ENCODE measurements at places on chromosomes 11 and 22.

- no peak for DNase-seq
Observed at GRCh38 chr22:17684245-17684644, 45.7 kb downstream of the BCL2L13 start.

DNA sequence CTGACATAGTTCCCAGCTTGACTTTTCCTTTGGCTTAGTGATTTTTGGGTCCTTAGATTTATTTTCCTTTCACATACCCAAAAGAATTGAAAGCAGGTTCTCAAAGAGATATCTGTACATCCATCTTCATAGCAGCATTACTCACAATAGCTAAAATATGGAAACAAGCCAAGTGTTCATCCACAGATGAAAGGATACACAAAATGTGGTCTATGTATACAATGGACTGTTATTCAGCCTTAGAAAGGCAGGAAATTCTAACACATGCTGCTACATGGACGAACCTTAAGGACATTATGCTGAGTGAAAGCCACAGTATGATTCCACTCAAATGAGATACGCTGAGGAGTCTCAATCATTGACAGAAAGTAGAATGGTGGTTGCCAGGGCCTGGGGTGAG is 171.8 kb downstream of the IGLL1 start:
- no peak for DNase-seq

DNA sequence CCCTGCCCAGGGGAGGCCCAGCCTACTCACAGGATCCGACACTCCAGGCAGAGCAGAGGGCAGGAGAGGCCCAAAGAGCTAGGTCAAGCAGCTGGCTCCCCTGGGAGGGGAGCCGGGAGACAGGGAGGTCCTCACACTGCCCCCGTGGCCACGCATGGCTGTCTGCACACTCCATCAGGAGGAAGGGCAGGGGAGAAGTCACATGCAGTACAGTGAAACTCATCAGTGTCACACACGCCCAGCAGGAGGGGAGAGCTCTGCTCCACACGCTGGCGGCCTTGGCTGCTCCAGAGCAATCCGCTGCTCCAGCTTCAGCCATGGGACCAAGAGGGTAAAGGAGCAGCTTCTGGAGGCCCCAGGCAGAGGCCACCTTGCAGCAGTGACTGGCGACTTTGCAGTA is 14.3 kb downstream of the TCIRG1 start:
- peak; percentile 84 for DNase-seq

DNA sequence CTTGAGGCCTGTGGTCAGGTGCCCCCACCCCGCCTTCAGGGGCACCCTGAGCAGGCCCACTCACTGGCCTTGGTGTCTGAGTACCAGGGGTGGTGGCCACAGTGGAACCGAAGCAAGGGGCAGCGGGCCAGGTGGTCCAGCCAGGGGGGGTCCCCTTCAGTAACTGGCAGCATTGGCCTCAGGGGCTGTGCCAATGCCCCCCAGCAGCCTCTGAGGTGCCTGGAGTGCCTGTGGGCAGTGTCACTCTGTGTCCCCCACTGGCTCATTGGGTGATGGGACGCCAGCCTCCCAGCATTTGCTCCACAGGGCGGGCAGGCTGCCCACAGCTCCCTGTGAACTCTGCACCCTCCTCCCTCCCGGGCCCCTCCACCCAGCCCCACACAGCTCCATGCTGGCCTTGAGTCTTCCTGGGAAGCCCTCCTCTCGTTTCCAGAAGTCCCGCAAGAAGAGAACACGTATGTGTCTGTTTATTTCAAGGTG is 29.5 kb upstream of the CARS1 start:
- DNase-seq: peak; percentile 29

DNA sequence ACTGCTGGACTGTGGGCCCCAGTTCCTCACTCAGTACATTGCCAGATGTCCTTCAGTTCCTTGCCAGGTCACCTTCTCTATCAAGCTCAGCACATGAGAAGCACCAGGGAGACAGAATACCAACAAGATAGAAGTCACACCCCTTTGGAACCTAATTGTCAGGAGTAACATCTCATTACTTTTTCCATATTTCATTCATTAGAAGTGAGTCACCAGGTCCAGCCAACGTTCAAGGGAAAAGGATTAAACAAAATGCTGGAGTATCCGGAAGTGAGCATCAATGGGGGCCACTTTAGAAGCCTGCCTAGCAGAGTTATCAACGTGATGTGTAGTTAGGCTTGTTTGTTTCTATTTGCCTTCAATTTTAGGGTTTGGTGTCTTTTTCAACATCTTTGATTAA is 569.3 kb downstream of the MIAT start:
- peak; percentile 17 for DNase-seq

DNA sequence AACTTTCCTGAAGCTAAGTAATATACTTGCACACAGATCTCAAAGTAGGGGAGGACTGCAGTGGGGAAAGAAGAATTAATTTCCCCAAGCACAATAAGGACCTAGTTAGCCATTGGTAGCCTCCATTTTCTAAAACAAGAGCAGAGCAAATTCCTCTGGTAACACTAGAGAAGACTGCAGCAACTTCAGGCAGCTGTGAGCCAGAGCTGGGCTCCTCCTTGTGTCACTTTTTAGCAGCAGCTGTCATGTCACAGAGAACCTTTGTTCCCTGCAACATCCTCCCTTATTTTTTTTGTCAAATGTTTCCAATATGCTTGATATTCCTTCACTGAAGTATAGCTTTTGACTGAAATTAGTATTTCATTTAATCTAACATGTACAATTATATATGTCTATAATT is 54.4 kb downstream of the RRAS2 start:
- no peak for DNase-seq

DNA sequence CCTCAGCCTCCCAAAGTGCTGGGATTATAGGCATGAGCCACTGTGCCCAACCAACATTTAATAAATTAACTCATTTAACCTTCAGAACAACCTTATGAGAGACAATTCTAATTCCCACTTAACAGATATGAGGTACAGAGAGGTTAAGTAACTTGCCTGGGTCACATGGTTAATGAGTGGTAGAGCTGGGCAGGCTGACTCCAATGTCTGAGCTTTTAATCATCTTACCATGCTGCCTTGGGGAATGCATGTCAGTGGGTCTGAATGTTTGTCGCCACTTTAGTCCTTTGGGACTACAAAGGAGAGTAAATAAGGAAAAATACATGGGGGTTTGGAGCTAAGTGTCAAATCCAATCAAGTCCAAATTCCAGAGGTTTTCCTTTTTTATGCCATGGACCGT is 11.2 kb upstream of the PIK3C2A start:
- no peak for DNase-seq

DNA sequence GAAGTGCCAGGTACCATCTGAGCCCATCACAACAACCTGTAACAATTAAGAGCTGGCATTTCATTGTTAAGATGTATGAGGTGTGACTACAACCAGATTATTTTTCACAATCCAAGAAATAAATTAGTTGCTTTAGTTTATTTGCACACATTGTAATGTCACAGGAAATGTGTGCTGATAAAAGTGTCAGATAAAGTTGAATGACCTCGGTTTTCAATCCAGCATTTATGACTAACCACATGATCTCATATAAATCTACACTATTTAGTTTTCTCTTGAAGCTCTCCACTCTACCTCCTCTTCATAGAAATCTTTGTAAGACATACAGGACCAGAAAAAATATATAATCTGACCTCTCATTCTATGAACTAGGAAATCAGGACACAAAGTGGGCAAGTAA is 166.2 kb downstream of the PGR start:
- DNase-seq: no peak

GRCh38 chr11:2865922-2866577 is 19.5 kb downstream of the CDKN1C start:
- no peak for DNase-seq

GRCh38 chr11:80034801-80035200 is 594.0 kb upstream of the TENM4 start:
- no peak for DNase-seq

GRCh38 chr11:93842461-93842860 is 8.0 kb downstream of the VSTM5 start:
- DNase-seq: peak; percentile 87

DNA sequence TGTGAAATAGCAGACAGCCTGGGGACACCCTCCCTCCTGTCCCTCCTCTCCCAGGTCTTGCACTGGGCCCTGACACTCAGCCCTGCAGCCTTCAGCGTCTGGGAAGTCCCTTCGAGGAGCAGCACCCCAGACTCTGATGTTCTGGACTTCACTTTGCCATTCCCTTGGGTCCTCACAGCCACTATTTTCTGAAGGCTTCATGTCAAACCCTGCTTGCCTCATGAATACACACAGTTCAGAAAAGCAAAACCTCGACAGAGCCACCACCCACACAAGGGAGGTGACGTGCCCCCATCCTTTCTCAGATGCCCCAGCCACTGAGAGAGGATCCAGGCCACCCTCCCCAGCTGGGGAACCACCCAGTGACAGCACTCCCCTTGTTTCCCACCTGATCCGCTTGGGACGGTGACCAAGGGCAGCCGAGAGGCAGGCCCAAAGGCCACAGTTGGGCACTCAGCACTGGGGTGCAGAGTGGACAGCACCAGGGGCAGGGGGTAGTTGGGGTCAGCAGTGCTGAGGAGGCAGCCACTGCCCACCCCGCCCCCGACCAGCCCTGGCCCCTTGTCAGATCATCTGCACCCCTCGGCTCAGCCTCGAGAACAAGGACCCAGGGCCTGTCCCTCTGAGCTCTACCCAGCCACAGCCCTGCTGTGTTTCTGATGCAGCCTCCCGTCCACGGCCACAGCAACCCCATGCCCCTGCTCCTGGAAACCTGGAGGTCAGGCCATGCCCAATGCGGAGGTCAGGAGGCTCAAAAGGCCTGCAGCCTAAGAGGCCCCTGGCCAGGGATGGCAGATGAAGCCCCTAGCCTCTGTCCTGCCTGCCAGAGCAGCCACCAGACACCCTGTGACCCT is 3.1 kb upstream of the TNNT3 start:
- peak; percentile 86 for DNase-seq

DNA sequence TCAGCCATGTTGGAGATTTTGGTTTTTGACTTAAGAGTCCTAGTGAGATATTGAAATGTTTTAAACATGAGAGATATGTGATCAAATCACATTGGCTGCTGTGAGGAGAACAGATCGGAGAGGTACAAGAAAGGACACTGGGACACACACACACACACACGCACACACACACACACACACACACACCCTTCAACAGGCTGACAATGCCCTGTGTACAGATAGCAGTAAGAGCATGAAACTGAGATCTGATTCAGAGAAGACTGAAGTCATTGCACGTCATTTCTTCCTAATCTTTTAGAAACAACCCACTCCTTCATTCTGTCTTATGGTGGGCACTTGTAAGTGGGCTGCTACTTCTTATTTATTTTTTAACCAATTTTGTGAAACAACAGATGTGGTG is 200.5 kb upstream of the E2F8 start:
- DNase-seq: no peak

GRCh38 chr11:324156-324555 is 3.5 kb upstream of the IFITM3 start:
- DNase-seq: peak; percentile 35

DNA sequence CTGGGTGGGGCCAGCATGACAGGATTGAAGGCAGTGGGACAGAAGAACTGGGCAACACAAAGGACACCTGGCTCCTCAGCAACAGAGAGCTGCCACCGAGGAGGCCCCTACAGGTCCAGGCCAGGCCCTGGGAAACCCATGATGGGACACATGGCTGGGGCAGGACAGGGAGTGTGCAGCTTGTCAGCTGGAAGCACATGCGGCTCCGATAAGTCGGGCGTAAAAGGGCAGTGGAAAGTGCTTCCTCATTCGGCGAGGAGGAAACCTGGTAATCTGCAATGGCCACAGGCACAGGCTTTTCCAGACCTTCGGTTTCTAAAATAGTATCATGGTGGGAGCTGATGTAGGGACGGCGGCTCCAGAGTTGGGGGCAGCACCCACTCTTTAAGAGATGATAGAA is 16.5 kb downstream of the GNAZ start:
- no peak for DNase-seq

- DNase-seq: no peak
Observed at GRCh38 chr11:61083601-61084147, 18.6 kb upstream of the CD5 start.

DNA sequence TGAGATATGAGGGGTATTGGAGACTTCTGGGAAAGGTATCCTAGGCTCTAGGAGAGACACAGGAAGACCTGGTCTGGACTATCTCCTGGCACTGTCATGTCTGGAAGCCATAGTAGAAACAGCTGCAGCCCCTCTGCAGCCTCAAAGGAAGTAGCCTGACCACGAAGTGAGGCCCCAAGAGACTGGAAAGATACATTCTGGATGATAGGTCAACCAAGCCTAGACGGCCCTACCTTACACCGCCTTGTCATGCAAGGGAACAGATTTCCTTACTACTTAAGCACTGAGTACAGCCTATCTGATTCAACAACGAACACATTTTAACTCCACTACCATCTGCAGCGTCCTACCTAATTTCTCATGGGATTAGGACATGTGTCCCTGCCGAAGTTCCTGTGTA is 31.1 kb downstream of the UQCR10 start:
- no peak for DNase-seq

- no peak for DNase-seq
Observed at GRCh38 chr11:18765554-18765953, 26.0 kb downstream of the PTPN5 start.

- no peak for DNase-seq
Observed at GRCh38 chr22:45775569-45776312, 104.1 kb downstream of the ATXN10 start.

DNA sequence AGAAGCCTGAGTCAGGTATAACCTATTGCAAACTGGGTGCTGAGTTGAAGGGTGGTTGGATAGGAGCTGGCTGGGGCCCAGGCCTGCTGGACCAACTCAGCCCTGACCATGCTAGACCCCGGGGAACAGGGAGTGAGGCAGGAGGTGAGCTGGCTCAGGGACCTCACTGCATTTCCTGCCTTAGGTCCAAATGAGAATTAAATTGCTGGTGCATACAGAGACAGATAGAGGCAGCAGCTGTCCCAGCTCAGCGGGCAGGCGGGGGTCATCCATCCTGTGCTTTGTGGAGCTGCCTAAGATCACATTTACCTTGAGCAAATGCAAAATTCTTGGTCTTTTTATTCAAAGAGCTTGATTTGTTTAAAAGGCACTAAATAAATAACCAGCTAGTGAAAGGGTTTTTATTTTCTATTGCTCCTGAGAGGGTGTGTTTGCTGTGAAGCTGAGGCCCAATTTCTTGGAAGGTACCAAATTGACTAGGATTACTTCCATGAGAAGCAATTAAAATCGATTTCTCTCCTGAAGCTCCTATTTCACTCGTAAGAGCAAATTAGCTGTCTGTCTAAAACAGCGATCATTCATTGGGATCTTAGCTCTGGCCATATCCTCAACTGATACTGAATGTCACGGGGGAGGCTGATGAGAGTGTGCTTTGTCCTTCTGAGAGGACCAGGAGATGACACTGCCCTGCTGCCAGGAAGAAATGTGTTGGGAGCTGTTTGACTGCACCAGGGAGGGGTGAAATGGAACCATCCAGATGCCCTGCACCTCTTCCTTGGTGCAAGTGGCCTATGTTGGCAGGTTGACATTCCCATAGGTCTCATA is 24.9 kb downstream of the USH1C start:
- DNase-seq: peak; percentile 58

- DNase-seq: no peak
Observed at GRCh38 chr11:27456795-27457329, 15.7 kb downstream of the LGR4 start.

- DNase-seq: no peak
Observed at GRCh38 chr11:64352099-64352994, 6.6 kb upstream of the RPS6KA4 start.

- no peak for DNase-seq
Observed at GRCh38 chr11:43516316-43516850, 157.7 kb downstream of the TTC17 start.

Data from osteoblast (primary cell).